ENCODE measurements at places on chromosomes 11 and 22.

DNA sequence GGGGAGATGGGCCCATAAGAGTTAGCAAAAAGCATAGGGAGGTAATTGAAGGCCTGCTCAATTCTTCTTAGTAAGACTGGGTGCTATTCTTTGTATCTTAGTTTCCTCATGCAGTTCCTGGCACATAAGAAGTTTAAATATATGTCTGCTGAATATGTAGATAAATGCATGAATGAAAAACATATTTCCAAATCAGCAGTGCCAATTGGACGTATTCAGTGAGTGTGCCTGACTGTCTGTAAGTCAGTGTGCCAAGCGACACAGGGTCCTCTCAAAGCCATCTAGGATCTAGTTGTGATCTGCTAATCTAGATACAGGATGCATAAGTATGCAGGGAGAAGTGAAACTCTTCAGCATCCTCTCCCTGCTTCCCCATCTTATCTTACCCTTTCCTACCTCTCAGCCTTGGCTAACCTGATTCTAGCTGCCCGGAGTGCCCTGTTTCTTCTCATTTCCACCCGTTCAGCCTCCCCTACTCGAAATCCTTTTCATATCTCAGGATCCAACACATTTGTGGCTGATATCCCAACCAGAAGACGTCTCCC is 91.1 kb upstream of the SORL1-AS1 start:
- no peak for DNase-seq

GRCh38 chr11:19829109-19829837 is 116.6 kb downstream of the NAV2 start:
- no peak for DNase-seq

GRCh38 chr22:50016308-50016987 is 3.9 kb upstream of the IL17REL start:
- DNase-seq = no peak

- no peak for DNase-seq
Measured at GRCh38 chr22:43975041-43975440, 19.8 kb downstream of the SAMM50 start.

DNA sequence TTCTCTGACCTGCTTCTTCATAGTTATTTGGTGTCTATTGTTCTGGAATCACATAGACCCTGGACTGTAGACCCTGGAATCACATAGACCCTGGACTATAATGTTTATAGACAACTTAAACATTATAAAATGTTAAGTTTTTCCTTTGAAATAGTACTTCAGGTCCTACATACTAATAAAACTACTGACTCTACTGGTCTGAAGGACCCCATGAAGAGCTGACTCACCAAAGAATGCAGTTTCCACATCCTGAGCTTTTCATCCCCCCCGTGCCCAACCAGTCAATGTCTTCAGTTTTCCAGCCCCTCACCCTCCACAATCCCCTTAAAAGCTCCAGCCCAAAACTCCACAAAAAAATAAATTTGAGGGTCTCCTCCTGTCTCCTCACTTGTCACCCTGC is 6.6 kb upstream of the PLEKHA7 start:
- no peak for DNase-seq

DNA sequence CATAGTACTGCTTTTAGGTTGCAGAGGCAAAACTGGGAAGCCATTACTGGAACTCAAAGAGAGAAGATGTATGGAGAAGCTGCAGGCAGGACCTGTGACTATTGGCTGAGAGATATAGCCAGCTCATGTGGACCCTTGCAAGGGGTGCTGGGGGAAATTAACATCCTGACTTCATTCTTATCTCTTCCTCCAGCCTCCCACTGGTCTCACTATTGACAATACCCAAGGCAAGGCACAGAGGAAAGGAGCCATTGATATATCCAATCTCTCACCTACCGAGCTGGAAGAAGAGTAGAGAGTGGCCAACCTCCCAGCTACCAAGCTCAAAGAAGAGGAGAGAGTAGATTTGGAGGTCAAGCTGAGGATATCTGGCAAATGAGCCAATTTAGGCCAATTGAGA is 36.8 kb upstream of the ZBED5 start:
- no peak for DNase-seq

- DNase-seq = peak; percentile 60
Measured at GRCh38 chr22:38176170-38176741, 5.4 kb downstream of the PLA2G6 start.

DNA sequence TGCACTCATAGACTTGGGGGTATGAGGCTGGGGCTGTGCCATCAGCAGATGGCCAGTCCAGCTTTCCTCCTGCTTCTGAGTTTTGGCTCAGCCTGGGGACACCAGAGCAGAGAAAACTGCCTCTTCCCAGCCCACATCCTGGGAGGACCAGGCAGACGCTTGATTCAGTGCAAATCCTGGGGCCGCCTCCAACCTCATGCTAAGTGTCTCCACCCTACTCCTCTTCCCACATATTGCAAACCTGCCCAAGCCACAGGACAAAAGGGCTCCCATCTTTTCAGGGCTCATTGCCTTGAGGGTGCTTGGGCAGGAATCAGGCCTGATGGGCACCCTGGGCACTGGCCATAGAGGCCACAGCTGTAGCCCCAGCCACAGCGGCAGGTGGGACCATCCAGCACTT is 79.7 kb upstream of the SHANK2 start:
- DNase-seq = no peak
